ENCODE measurements at places on chromosomes 2 and 18.
A peak's percentile ranks its signal among the peaks of the same experiment; 100 is the strongest.

- peak; percentile 57 for DNase-seq
Observed at GRCh38 chr2:95231723-95232122, 24.4 kb downstream of the ZNF892 start.

- DNase-seq = peak; percentile 43
Observed at GRCh38 chr2:84970868-84971509, at the start of gene KCMF1. TSS of gene KCMF1 (plus strand) at chr2:84971161. CDS start at chr2:84971452, 291 bp downstream.

DNA sequence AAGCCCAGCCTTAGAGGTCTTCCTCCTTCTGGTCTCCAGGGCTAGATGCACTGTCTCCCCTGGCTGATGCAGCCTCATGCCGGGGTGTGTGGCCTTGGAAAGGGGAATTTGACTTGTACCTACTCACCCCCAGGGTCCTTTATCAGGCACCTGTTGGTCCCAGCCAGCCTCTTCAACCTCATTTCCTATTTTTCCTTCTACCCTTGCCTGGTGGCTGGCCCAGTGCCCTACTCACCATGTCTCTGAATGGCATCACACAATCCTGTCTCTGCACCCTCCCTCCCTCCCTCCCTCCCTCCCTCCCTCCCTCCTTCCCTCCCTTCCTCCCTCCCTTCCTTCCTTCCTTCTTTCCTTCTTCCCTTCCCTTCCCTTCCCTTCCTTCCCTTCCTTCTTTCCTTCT is 17.1 kb upstream of the ST3GAL5 start:
- no peak for DNase-seq

DNA sequence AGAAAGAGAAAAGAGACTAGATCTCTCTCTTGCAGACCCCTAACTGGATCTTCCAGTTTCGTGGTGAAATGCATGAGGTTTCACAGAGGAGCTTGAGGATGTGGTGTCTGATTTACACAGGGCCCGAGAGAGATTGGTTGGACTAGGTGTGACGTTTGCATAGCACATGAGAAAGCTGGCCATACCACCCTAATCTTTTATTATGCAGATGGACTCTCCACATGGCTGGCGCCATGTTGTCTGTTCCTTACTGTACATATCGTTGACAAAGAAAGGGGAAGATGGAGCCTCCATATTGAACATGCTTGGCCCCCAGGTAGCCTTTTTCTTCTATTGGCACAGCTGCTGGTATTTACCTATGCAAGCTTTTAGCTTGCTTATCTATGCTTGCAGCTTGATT is 27.5 kb upstream of the PGAP1 start:
- no peak for DNase-seq

DNA sequence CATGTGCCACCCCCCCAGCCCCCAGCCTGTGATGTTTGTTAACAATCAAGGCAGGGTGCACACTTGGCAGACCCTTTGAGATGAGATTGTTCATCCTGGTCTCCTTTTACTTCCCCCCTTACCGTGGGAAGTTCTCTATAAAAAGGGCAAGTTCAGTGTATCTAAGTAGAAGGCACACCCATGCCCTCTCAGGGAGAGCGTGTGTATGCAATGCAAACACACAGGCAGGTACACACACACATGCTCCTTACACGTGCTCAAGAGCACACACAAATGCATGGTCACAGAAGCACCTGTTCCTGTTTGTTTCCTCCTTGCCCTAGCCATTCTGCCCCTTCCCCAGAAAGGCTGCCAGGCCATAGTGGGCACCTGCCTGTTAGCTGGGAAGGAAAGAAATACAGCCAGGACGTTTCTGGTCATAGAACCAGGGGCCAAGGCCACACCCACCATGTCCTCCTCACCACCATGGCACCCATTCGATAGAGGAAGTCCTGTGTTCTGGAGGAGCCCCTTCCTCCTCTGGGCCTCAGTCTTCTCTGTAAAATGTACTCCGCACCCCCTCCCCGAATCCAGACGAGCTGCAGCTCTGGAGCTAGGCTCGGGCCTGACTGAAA is 3.1 kb downstream of the ATOH8 start:
- DNase-seq = no peak

DNA sequence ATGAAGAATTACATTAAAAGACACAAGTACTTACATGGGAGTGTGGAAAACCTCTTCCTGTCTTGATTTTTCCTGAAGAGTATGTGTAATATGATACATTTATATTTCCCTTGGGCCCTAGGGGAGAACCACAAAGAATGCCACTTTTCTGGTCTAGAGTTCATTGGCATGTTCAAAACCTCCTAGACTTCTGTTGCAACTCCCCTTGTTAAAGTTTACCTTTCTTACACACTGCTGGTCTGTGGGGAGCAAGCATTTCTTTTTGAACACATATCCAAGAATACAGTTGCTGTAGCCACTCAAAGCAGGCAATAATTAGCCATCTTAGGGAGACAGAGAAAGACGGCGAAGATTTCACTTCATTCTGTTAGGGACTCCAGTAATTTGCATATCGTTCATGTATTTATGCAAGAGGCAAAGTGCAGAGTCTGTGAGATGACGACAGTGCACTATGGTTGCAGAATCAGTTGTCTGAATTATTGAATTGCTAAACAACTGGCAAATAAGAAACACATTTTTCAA is 103.5 kb downstream of the NOL4 start:
- peak; percentile 65 for DNase-seq

DNA sequence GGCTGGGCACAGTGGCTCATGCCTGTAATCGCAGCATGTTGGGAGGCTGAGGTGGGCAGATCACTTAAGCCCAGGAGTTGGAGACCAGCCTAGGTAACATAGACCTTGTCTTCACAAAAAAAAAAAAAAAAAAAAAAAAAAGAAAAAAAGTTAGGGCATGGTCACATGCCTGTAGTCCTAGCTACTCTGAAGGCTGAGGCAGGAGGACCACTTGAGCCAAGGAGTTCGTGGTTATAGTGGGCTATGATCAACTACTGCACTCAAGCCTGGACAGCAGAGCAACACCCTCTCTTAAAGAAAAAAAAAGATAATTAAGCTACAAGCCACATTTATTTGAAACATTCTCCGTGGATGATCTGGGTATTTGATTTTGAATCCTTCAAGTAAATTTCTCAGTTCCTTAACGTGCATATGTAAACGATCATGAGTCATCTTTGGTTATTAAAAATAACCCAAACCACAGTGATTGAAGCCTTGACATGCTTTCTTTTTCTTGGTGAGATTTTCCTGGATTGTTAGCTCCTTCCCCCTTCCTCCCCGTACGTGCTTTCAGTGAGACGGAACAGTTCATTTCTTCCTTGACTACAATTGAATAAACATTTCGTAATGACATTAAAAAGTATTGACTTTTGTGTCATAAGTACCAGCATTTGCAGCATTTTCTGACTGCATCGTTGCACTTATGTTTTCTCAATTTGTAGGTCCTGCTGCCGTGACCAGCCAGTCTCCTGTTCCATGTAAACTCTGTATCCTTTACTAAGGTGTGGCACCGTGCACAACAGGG is 20.3 kb downstream of the RMC1 start:
- DNase-seq = no peak

- DNase-seq = peak; percentile 17
Observed at GRCh38 chr2:70472221-70472890, 81.3 kb downstream of the TGFA start.
